Endodermal cell (in vitro differentiated cells): ENCODE measurements at places on chromosomes 4 and X.

DNA sequence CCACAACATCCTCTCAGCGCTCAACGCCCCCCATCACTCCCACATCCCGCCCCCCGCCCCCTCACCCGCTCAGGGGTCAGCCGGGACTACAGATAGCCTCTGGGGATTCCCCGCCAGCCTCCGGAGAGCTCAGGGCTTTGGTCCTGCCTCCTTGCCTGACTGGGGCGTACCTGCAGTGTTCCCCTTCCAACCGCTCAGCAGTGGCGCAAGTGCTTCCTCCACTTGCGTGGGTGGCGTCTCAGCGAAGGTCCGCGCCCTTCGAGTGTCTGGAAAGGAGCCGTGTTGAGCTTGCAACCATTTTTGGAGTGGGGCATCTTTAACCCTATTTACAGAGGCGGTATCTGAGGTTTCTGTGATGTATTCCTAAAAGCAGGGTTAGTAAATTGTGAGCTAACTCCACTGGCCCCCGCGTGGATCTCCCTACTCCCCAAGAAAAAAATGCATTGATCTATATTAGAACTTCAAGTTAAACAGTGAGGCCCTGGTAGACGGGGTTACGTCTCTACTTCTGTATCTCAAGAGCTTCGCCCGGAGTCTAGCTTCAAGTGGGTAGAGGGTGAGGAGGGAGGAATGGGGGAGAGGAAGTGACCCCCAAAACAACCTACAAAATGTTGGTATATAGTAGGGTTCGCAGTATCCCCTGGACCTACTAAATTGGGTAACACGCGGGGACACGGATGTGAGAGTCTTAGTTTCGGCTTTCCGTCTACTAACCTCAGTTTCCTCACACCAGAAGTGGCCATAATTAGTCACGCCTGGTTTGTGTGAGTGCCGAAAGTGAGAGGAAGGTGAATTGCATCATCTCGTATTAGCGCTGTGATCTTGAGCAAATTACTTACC is 16.1 kb downstream of the NKX3-2 start:
- DNase-seq = no peak

DNA sequence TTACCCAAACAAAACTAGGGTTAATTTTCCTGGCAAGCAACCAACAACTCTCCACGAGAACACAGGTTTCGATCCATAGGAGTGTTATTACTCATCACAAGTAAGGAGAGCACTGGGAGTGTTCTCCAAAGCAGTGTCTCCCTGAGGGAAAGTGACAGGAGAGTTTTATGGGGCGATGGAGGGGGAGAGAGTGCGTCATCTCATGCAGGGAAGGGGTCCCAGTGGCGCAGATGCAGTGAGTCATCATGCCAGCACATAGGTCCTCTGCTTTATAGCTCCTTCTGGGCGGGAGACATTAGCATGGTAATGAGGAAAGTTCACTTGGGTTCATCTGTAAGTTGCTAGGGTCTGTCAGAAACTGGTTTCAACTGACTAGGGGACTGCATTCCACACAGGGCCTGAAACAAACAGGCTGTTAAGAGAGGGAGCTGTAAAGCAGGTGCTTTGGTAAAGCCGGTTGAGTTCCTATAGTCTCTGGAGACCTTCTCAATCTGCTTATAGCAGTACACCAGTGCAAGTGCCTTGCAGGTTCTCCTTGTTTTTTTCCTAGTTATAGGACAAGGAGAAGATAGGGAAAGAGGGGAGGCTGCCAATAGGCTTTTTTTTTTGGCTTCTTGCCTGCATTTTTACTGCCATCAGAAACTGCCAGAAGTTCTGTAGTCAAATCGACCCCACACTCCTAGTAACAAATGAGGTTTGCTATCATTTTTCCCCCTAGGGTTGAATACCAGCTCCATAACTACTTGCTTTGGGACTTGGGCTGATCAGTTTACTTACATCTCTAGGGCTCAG is 12.8 kb upstream of the BOD1L1 start:
- peak; percentile 76 for DNase-seq

GRCh38 chr4:108559911-108560310 is 60.5 kb upstream of the RPL34 start:
- no peak for DNase-seq

- peak; percentile 57 for DNase-seq
Observed at GRCh38 chr4:130028552-130028951, 932.6 kb downstream of the C4orf33 start.

DNA sequence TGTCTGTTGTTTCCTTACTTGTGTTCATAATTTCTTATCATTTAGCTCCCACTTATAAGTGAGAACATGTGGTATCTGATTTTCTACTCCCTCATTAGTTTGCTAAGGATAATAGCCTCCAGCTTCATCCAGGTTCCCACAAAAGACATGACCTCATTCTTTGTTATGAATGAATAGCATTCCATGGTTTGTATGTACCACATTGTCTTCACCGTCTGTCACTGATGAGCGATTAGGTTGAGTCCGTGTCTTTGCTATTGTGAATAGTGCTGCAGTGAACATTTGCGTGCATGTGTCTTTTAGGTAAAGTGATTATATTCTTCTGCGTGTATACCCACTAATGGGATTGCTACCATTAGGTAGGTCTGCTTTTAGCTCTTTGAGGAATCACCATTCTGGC is 624.3 kb upstream of the EPHA5 start:
- DNase-seq = no peak

DNA sequence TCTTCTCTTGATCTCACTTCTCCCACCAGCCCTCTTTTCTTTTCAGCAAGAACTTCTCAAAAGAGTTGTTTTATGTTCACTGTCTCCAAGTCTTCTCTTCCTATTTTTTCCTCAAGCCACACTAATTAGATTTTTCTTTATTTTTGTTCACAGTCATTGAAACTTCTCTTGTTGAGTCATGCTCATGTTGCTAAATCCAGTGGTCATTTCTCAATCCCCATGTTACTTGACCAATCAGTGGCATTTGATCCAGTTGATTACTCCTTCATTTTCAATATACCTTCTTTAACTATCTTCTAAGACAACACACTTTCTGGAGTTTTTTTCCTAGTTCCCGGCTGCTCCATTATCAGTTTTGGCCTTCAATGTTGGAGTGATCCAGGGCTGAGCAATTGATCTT is 103.1 kb upstream of the LSM6 start:
- DNase-seq = no peak

DNA sequence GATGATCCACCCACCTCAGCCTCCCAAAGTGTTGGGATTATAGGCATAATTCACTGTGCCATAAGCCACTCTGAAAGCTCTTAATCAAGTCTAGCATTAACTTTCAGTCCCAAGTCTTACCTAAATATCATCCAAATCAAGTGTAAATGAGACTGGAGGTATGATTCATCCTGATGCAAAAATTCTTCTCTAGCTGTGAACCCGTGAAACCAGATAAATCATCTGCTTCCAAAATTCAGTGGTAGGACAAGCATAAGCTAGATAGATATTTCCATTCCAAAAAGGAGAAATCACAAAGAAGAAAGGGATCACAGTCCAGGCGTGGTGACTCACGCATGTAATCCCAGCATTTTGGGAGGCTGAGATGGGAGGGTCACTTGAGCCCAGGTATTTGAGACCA is 8.8 kb upstream of the TBC1D25 start:
- no peak for DNase-seq

DNA sequence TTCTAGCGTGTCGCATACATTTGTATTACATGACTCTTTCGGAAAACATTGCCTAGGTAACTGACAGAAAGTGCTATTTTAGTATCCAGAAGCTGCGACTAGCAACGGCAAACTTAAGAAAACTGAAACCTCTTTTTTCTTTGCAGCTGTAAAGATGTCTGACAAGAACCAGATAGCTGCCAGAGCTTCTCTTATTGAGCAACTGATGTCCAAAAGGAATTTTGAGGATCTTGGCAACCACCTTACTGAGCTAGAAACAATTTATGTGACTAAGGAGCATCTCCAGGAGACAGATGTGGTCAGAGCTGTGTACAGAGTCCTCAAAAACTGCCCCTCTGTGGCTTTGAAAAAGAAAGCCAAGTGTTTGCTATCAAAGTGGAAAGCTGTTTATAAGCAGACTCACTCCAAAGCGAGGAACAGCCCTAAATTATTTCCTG is 9.4 kb downstream of the TCEANC start:
- no peak for DNase-seq

GRCh38 chr4:146975036-146975435 is 29.4 kb upstream of the TTC29 start:
- DNase-seq = no peak

GRCh38 chrX:15298201-15298600 is 17.2 kb downstream of the ASB11 start:
- no peak for DNase-seq

DNA sequence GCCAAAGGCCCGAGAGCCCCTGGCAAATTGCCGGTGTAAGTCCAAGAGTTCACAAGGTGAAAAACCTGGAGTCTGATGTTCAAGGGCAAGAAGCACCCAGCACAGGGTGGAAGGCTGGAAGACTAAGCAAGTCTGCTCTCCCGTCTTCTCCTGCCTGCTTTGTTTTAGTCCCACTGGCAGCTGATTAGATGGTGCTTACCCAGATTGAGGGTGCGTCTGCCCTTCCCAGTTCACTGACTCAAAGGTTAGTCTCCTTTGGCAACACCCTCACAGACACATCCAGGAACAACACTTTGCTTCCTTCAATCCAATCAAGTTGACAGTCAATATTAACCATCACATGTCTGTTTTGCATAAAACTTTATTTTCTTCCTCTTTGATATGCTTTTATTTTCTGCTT is 157.4 kb downstream of the HS3ST1 start:
- DNase-seq = no peak

DNA sequence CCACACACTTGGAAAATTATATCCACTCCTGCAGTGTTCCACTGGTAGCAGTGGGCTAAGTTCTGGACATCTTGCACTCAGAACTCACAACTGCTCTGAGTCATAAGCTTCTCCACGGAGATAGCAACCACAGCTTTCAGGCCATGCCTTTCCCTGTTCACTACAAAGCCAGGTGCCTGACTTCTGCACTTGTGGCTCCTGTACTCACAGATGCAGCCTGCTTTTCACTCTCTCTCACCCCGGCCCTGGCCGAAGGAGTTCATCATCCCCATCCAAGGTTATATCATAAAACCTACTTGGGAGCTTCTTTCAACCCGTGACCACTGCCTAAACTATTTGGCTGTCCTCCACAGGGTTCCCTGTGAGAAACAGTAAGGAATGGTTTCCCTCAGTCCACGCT is 999.4 kb downstream of the GLUD2 start:
- DNase-seq = no peak

- DNase-seq = no peak
Observed at GRCh38 chr4:5037553-5038551, 13.4 kb upstream of the STK32B start.

DNA sequence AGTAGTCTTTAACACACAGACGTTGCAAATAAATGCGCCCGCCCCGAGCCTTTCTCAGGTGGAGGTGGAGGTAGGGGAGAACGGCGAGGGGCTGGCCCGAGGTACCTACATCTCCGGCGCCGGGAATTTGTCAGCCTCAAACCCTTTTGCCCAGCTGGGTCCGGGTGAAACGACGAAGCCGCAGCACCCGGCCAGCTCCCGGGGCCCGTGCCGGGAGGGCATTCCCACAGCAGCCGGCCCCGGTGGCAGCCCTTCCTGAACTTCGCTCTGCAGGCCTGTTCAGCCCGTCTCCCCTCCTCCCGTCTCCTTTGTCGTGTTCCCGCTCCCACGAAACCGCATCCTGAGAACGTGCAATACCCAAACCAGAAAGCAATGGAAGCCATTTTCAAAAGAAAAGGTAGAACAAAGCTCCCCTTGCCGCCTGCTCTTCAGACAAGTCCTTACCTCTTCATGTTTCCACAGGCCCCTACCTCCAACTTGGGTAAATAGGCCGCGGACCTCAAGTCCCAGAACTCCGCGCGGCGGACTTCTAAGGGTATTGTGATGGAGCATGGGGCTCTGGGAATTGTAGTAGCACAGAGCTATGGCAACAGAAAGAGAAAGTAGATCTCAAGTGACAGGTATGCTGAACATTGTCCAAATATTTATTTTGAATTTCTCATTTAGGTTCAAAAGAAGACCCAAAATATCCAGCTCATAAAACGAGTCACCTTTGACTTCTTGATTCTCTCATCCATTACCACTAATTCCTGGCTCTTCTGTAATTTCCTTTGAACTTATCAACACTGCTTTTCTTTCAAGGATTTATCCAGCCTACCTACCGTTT is at the start of gene RBM41:
Gene RBM41, minus strand, starts transcription at position 501 of the 826 bp plus-strand sequence. Its CDS starts 49 bp downstream, at position 452.
- peak; percentile 87 for DNase-seq

GRCh38 chr4:92600638-92601037 is 296.9 kb downstream of the GRID2 start:
- DNase-seq = peak; percentile 73

DNA sequence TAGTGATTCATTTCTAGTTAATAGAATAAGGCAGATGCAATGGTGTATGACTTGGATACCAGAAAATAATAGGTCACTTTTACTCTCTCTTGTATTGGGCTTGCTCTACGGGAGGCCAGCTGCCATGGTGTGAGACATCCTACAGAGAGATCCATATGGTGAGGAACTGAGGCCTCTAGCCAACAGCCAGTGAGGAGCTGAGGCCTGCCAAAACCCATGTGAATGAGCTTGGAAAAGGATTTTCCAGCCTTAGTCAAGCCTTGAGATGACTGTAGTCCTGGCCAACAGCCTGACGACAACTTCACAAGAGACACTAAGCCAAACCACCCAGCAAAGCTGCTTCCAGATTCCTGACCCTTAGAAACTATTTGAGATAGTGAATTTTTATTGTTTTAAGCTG is 1300.2 kb downstream of the RAPGEF2 start:
- peak; percentile 44 for DNase-seq

GRCh38 chrX:1027680-1028079 is 184.8 kb downstream of the CRLF2 start:
- DNase-seq = no peak

DNA sequence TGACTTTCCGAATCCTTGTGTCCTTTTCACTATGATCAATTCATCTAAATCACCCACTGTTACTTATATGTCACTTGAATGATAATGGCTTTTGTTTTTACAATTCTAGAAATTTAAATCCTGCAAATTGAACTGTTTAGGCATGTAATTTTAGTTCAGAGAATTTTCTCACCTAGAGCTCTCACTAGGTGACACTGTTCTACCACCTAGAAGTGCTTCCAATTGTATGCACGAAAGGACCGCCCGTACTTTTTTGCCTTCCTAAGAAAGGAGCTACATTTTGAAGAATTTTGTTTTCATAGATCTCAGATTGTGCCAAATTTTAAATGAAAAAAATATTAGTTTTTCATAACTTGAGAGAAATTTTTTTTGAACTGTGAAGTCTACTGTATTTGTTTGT is 481.6 kb upstream of the FSTL5 start:
- DNase-seq = no peak

DNA sequence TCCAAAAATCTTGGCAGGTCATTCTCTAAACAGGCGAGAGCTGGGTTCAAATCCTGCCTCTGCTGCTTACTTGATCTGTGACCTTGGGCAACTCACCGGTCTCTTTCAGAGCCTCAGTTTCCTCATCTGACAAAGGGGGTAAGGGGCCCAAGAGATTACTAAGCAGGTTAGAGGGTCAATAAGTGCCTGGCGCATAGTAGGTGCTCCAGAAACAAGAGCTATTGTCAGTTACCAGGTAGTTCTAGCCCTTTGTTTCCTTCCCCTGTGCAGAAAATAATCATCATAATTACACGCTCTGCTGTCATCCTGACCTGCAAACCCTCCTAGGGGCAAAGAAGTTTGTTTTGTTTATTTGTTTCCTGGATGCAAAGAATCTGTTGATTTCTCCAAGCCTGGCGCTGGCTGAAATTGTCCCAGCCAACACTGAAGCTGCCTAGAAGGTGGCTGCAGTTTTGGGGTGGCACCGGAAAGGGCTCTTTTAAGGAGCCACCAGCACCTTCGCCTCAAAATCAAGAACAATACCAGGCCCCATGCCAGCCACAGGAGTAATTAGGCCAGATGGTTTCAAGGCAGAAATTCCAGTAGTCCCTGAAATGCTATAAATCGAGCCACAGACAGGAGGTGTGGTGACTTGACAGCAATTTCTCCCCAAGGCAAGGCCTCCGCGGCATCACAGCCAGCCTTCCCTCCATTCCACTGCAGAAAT is 10.2 kb upstream of the KIAA0232 start:
- no peak for DNase-seq
